ENCODE measurements at places on chromosomes 1 and 21.

DNA sequence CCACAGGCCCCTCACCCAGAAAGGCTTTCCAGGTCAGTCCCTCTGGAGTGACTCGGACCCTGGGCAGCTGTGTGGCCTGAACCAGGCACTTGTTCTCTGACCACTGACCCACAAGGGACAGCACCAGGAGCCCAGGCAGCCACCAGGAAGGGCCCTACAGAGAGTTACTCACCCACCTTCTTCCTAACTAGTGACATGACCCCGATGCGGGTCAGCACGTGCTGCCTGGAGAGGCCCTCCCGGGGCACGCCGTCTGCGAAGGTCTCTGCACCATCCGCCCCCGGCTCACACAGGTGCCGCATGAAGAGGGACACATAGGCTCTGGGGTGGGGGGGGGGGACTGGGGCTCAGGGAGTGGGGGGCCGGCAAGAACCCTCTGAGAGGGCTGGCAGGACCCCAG is 55.8 kb downstream of the CHD5 start:
- no peak for DNase-seq
- peaks cover 7% of the 10 kb centered on the region for H3K4me1 ChIP-seq
- H3K4me3 ChIP-seq: no peak overlapping the region
- no peak overlapping the region for H3K27ac ChIP-seq
- peaks cover 19% of the 10 kb centered on the region for H3K27me3 ChIP-seq

DNA sequence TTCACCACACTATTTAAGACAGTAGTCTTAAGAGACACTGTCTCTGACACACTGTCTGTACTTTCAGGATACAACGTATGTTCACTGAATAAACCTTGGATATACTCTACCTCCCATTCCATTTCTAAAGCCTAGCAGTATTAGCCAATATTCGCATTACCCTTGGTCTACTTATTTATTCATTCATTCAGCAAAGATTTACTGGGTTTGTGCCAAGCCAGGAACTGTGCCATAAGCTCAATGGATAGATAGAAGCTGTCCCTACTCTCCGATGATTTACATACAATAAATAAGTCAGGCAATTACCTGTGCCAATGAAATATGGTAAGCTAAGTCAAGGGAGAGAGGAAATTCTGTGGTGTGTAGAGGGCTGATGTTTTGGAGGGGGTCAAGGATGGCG is 195.2 kb upstream of the RAB4A start:
- H3K27ac ChIP-seq: no peak overlapping the region
- H3K27me3 ChIP-seq: no peaks in the 10 kb centered on the region
- H3K4me1 ChIP-seq: no peaks in the 10 kb centered on the region
- DNase-seq: no peak

DNA sequence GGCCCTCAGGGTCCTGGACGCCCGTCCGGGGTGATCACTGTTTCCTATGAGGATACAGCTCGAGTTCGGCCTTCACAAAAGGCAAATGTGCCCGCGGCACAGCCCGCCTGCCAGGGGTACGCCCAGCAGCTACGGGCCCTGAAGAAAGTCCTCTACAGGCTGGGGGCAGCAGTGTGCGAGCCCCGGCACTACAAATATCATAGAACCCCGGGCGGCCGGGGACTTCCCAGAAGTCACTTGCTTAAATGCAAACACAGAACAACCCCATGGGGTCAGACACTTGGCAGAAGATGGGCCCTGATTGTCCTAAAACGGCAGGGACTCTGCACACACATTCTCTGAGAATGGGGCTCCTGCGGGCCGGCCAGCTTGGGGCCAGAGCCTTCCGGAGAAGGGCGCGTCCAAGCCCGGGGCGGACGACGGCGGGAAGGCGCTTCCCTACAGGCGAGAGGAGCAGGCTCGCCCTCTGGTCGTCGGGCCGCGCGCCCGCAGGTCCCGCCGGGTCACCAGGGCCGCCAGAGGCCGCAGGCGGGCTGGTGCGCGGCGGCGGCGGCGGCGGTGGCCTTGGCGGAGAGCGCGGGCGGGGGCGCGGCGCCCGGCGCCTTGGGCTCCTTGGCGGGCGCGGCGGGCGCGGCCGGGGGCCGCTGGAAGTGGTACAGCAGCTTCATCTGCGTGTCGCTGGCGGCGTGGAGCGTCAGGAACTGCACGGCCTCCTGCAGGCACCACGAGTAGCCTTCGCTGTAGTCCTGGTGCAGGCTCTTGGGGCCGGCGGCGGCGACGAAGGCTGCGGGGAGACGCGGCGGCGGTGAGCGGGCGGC is 888 bp downstream of the HES5 start:
- H3K4me1 ChIP-seq: peaks cover 23% of the 10 kb centered on the region
- peak overlapping the region; percentile 72 for H3K4me3 ChIP-seq
- peaks cover 24% of the 10 kb centered on the region for H3K27me3 ChIP-seq
- no peak overlapping the region for H3K27ac ChIP-seq
- no peak for DNase-seq

DNA sequence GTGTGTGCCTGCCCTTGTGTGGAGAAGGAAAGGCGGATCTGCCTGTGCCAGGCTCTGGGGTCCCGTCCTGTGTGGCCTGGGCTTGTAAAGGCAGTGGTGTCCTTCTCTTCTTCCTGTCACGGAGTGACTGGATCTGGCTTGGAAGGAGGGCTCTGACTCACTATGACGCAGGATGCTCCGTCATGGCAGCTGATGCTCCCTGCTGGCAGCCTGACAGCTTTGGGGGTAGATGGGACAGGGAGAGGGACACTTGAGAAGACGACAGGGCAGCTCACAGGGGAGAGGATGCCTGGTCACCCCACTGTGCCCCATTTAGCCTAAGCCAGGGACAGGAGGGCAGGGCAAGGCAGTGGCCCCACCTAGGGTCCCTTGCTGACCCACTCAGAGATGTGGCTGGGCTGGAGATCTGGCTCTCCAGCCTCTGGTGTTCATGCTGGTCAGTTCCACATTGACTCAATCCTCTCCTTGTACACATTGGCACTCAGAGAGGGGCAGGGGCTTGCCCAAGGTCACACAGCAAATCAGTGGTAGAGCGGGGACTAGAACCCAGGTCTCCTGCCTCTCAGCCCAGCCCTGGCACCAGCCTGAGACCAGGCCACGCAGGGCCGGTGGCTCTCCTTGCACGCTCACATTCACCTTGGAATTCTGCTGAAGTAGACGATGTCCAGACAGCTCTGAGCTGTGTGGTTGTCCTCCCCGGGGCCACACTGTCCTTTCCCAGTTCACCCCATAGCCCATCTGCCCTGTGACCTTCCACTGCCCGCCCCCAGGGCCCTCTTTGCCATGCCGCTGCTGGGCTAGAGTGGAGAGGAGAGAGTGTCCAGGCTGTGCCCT is 2.8 kb upstream of the FAM131C start:
- peaks cover 2% of the 10 kb centered on the region for H3K36me3 ChIP-seq
- no peak for DNase-seq
- peaks cover 22% of the 10 kb centered on the region for H3K4me1 ChIP-seq
- H3K27ac ChIP-seq: no peak overlapping the region
- H3K4me3 ChIP-seq: no peak overlapping the region

GRCh38 chr1:229128066-229128608 is 142.8 kb upstream of the RAB4A start:
- peak overlapping the region; percentile 44 for H3K27ac ChIP-seq
- H3K36me3 ChIP-seq: peaks cover 4% of the 10 kb centered on the region
- no peak overlapping the region for H3K4me3 ChIP-seq
- no peak for DNase-seq
- H3K27me3 ChIP-seq: no peaks in the 10 kb centered on the region

- no peak overlapping the region for H3K27ac ChIP-seq
- no peaks in the 10 kb centered on the region for H3K4me1 ChIP-seq
- DNase-seq: no peak
- peaks cover 40% of the 10 kb centered on the region for H3K27me3 ChIP-seq
- no peaks in the 10 kb centered on the region for H3K36me3 ChIP-seq
These were observed 50.9 kb downstream of the ACTL8 start for GRCh38 chr1:17805869-17806684.

GRCh38 chr1:64172458-64172983 is 30.9 kb upstream of the UBE2U start:
- H3K36me3 ChIP-seq: no peaks in the 10 kb centered on the region
- no peaks in the 10 kb centered on the region for H3K4me1 ChIP-seq
- H3K27ac ChIP-seq: no peak overlapping the region
- DNase-seq: no peak

- no peaks in the 10 kb centered on the region for H3K4me1 ChIP-seq
- no peak for DNase-seq
- no peaks in the 10 kb centered on the region for H3K36me3 ChIP-seq
These were observed 38.2 kb downstream of the NMNAT2 start for GRCh38 chr1:183379951-183380350.

- no peak overlapping the region for H3K4me3 ChIP-seq
- no peak for DNase-seq
- H3K27ac ChIP-seq: no peak overlapping the region
- no peaks in the 10 kb centered on the region for H3K27me3 ChIP-seq
- no peaks in the 10 kb centered on the region for H3K36me3 ChIP-seq
These were observed 65.8 kb upstream of the RAB4A start for GRCh38 chr1:229204921-229205777.

- H3K4me3 ChIP-seq: no peak overlapping the region
- DNase-seq: no peak
- H3K27me3 ChIP-seq: peaks cover 37% of the 10 kb centered on the region
- H3K36me3 ChIP-seq: peaks cover 2% of the 10 kb centered on the region
- no peak overlapping the region for H3K27ac ChIP-seq
- peaks cover 18% of the 10 kb centered on the region for H3K4me1 ChIP-seq
These were observed 385.2 kb upstream of the DUSP10 start for GRCh38 chr1:222127096-222127495.
